ENCODE measurements at places on chromosomes 1 and 21. TPM values are rescaled to one million over a fixed set of nuclear protein-coding genes. Genes with fewer than 3 reads are reported as not detected.

BRDT gene
- total RNA-seq, result not detected

PTPN22 gene
- total RNA-seq, result not detected

C1orf94 gene
- total RNA-seq, result not detected

TAS1R1 gene
- not detected for total RNA-seq

IRF6 gene
- total RNA-seq, result 0.12 TPM

LCE2D gene
- total RNA-seq, result not detected

LYSMD1 gene
- 7.0 TPM for total RNA-seq

TRIM17 gene
- total RNA-seq, result not detected

PRAMEF27 gene
- total RNA-seq, result not detected

MXRA8 gene
- 0.21 TPM for total RNA-seq

IL19 gene
- not detected for total RNA-seq

CCT8 gene
- 168 TPM for total RNA-seq

SEC22B gene
- total RNA-seq, result 9.2 TPM

C1orf174 gene
- 22.9 TPM for total RNA-seq

HTR6 gene
- 0.15 TPM for total RNA-seq
